ENCODE measurements at places on chromosomes 5 and 9. TPM values are rescaled to one million over a fixed set of nuclear protein-coding genes. Genes with fewer than 3 reads are reported as not detected.

The CNTLN gene
- total RNA-seq = 8.3 TPM

The FAM240B gene
- not detected for total RNA-seq

The GLRA1 gene
- not detected for total RNA-seq

The PDE6A gene
- total RNA-seq = under 0.01 TPM

The SPATA31E1 gene
- not detected for total RNA-seq

The SPAG8 gene
- 3.2 TPM for total RNA-seq

The PDLIM4 gene
- total RNA-seq = 1.6 TPM

- peak; percentile 69 for DNase-seq
Measured at GRCh38 chr5:154179846-154180710, 10.5 kb upstream of the GALNT10 start.

- no peak for DNase-seq
Measured at GRCh38 chr9:7265181-7265580, 507.4 kb downstream of the KDM4C start.

DNA sequence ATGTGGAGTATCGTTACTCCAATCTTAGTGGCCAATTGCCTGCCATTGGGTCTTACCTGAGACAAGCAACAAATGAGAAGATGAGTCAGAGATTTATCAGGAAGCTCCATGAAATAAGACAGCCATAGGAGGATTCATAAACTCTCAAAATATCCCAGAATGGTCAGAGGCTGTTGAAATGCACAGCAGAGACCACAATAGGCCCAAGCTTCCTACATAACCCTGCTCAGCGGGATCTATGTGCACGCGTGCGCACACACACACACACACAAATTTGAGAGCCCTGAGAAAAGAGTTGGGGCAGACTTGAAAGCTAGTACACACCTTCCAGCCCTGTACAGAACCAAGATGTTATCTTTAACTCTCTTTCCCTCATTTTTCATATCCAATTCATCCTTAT, 9.8 kb downstream of the UIMC1 start:
- no peak for DNase-seq

DNA sequence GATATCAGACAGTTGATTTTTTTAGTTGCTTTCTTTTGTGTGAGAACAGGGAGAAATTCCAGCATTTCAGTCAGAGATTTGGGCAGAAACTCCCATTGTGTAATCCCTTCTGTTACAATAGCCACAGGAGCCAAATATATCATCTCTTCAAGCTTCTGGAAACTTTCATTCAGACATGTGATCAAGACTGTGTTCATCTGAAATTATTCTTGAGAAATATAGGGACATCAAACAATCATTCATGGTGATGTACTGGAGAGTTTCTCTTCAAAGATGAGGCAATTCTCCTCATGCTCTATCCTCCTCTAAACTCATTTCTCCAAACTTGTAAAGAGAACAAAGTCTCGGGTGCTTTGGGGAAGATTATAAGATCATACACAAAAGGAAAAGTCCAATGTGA, 35.2 kb upstream of the CSNK1G3 start:
- no peak for DNase-seq

DNA sequence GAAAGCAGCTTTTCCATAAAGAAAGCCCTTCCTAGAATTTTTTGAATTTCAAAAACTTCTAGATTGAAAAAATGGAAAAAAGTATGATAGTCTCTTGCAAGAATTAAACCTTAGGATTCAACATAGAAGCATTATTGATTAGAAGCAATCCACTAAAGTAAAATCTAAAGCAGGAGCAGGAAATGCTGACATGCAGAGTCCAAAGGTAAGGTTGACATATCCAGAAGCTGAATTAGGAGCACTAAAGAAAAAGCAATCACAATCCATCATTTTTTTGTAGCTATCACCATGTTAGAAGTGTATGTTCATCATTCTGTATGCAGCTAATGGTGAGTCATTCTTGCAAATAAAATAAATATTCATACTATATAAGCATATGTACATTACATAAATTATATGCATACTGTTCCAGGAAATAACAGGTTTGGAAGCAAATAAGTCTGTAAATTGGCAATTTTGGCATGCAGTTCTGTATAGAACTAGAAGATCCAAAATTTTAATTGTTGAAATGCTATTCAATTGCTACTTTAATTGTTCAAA, 39.4 kb upstream of the RNF180 start:
- no peak for DNase-seq

DNA sequence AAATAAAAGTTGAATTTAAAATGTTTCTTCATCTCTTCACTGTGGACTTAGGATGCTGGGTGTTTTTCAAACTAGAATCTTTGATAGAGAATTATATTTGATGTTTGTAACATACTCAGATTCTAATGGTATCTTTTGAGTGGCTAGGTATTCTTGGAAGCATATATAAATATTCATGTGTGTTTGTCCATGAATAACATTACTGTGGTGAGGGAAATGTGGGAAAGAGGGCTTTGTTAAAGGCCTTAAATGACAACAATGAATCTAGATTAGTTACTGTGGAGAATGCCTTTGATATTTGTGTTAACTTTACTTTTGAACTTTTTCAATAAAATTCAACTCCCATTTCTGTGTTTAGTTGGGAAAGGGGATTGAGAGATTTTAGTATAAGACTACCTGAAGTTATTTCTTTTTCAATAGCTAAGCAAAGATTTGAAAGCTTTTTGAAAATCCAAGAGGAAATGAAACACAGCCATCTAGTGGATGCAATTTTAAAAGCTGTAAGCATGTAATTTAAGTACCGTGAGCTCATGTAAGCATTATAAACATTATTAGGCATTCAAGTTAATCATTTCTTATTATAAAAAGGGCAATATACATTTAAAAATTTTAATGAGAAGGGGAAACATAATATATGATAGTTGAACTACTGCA, 69.6 kb downstream of the CCDC171 start:
- DNase-seq = no peak

DNA sequence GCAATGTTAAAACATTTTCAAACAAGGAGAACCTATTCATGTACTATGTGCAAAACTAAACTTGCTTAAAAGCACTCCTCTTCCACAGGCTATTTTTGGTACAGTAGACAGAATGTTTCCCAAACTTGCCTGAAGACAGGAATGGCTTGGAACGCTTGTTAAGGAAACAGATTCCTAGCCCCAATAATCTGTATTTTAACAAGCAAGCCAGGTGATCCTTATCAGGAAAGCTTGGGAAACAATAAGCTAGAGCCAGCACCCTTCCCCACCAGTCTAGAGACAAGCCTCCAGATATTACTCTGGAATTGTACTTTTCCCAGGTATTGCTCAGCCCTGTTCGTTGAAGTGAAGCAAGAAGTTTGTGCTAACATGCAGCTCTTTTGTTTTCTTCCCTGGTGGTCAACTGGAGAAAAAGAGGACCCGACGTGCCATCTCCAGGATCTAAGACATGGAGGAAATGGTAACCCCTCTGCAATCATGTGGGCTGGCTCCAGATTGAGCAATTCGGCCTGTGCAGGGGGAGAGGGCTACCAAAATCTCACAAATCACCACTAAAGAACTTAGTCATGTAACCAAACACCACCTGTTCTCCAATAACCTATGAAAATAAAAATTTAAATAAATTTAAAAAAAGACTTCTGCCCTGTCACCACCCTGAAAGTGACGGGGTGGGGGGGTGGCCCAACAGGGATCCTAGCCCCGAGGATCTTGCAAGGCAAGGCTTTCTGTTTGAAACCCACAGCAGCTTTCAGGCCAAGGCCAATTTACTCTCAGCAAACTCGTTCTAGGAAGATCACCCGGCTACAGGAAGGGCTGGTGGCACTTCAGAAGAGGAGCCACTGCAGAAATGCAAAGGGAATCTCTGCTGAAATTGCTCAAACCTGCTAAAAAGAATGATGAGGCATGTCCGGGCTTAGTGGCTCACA, 48.6 kb downstream of the SHB start:
- peak; percentile 39 for DNase-seq

GRCh38 chr5:125109293-125109692, 362.9 kb upstream of the ZNF608 start:
- no peak for DNase-seq

- no peak for DNase-seq
Measured at GRCh38 chr9:95507464-95508241, 9.1 kb downstream of the PTCH1 start.

GRCh38 chr9:94490465-94490864, 64.4 kb upstream of the PCAT7 start:
- no peak for DNase-seq

GRCh38 chr9:131397100-131397790, 3.4 kb downstream of the PRRC2B start:
- DNase-seq = no peak

GRCh38 chr5:112951124-112951702, 25.4 kb upstream of the DCP2 start:
- no peak for DNase-seq

GRCh38 chr5:147539053-147539452, 29.2 kb upstream of the DPYSL3 start:
- no peak for DNase-seq

DNA sequence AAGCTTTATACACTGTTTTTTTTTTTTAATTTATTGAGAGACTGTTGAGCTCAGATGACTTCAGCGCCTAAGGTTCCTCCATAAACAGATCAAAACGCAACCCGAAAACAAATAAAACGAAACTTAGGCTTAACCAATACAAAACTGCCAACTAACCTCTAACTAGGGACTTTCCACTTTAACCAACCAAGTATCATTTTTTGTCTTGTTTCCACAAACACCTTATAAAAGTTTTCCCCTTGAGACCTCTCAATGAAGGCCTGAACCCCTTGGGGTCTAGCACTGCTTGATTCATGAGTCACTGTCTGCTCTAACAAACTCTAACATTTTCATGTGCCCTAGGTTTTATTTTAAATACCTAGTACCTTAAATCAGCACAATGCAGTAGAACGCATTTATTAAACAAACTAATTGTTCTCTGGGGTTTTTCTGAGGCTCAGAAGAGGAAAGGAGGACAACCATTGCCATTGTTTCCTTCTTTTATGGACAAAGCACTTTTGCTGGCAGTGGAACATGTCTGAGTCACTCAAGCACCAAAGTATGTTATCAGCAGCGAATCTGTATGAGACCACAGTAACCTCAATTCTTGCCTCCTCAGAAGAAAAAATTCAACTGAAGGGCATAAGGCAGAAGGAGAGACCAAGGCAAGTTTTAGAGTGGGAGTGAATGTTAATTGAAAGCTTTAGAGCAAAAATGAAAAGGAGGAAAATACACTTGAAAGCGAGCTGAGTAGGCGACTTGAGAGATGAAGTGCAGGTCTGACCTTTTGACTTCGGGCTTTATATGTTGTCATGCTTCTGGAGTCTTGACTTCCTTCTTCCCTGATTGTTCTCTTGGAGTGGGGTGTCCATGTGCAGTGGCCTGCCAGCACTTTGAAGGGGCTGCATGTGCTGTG, 97.7 kb upstream of the HCN1 start:
- DNase-seq = no peak

GRCh38 chr5:88925692-88926490, 42.9 kb upstream of the MEF2C start:
- DNase-seq = no peak

- DNase-seq = no peak
Measured at GRCh38 chr9:12719431-12719830, 26.2 kb downstream of the TYRP1 start.

GRCh38 chr5:95216136-95216955, 68.5 kb downstream of the MCTP1 start:
- DNase-seq = no peak

GRCh38 chr9:13139641-13140171, 139.8 kb downstream of the MPDZ start:
- DNase-seq = no peak

- DNase-seq = peak; percentile 39
Measured at GRCh38 chr9:100352201-100352726, 478 bp downstream of the TEX10 start.

- no peak for DNase-seq
Measured at GRCh38 chr9:116873491-116873890, 186.4 kb downstream of the TRIM32 start.

DNA sequence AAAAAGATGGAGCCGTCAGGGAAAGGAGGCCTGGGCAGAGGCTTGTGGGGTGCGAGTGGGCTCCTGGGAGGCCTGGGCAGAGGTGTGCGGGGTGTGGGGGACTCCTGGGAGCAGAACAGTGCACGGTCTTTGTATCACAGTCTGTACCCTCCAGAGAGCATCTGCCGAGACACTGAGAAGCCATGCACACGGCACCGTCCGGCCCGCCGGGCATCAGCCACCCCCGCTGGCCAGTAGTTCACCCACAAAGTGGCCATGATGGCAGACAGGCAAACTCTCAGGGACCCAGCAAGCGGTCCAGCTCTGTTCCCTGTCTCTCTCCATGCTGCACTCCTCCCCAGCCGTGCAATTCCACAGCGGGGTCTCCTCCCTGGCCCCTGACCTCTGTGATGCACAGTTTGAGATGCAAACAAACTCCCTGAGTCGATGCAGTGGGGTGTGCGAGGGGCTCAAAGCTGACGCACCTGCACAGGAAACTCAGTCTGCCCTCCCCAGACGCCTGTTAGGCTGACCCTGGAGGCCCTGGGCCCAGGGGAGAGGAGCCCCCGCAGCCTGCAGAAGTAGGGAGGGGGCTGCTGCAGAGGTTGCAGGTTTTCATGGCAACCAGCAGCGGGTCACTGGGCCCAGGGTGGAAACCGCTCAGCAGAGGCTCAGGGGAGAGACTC, 9.1 kb upstream of the GPSM1 start:
- no peak for DNase-seq

- DNase-seq = no peak
Measured at GRCh38 chr5:109691996-109692395, 2.3 kb downstream of the MAN2A1 start.

GRCh38 chr9:130451509-130452388, 7.0 kb downstream of the ASS1 start:
- no peak for DNase-seq

GRCh38 chr5:153775923-153776322, 262.8 kb downstream of the FAM114A2 start:
- no peak for DNase-seq

DNA sequence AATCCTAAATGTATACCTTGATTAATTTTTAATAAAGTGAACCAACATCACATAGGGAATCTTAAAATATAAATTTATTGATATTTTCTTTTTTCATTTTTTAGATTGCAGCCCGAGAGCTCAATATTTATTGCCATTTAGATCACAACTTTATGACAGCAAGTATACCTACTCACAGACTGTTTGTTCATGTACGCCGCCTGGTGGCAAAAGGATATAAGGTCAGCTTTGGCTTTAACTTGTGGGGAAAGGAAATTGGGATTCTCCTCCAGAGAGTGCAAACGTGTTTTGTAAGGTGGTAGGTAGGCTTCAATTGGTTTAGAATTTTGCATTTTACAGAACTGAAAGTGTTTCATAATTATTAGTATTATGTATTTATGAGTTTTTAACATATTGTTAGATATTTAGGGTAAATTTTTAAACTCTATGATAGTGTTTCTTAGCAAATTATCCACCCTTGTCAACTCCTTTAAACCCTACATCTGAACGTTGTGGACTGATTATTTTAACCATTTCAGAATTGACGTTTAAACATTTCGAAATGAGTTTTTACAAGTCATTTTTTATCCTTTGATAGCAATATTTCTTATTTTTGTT, 17.5 kb upstream of the DHFR start:
- DNase-seq = no peak

- DNase-seq = no peak
Measured at GRCh38 chr5:178474562-178475184, 115.5 kb downstream of the COL23A1 start.
